ENCODE measurements at places on chromosomes 7 and 10.

GRCh38 chr10:130141038-130141437, 4.8 kb downstream of the GLRX3 start:
- no peak for DNase-seq

DNA sequence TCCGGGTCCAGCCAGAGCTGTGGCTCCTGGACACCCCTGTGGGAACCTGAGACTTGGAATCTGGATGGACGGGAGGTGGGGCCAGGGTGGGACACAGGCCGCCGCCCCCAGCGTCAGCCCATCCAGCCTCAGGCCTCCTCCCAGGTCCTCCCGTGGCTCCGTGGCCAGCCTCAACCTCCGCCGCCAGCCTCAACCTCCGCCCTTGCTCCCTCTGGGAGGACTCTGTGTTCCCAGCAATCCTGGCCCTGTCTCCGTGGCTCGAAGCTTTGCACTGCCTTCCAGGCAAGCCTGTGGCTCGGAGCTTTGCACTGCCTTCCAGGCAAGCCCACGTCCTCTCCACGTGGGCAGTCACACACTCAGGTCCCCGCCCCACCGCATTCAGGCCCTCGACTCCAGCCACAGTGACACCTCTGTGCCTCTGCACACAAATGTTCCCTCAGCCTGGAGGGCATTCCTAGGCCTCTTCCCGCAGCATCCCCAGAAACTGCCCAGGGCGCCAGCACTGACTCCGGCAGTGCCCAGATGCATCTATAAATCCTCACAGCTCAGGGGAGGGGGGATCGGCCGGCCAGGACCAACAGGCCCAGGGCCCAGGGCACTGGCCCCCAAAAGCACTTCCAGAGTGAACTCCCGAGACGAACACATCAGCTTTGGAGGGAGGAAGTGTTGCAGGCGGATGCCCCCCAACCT, 44.7 kb upstream of the PDGFA start:
- no peak for DNase-seq

DNA sequence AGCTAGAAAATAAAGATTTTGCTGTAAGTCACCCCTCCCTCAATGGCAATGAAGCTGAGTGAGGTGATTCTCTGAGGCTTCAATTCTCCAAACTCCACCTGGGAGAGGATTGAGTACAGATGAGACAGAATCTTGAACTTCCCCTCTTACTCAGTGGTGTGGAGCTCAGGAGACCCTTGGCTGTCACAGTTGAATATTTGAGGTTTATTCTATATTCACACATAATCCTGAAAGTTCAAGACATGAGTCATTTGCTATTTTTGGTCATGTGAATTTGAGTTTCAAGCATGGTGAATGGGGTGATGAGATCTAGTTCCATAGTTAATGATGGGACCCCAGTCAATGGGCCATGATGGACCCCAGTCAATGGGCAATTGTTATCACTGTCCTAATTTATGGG, 13.9 kb upstream of the TECTB start:
- no peak for DNase-seq

DNA sequence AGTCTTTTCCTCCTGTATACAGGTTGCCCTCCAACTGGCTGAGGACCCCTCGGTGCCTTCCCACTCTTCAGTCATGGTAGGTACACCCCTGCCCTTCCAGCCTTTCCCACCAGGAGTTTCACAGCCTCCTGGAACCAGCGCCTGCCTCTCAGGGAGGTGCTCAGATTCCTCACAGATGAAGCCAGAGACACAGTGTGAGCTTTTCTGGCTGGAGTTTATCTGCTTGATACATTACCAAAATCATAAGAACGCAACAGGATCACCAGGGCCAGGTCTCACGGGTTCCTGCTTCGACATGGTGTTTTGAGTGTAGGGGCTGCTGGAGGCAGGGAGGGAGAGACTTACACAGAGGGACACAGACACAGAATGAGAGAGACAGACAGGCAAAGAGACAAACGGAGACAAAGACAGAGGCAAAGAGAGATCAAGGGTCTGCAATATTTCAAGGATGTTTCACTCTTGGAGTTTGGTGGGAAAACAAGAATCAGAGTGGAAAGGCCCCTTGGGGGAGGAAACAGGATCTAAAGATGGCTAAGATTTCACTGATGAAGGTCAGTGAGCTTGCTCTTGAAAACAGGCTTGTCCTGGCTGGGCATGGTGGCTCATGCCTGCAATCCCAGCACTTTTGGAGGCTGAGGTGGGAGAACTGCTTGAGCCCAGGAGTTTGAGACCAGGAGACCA, 6.5 kb upstream of the INMT start:
- no peak for DNase-seq

GRCh38 chr7:50539725-50540124, 25.5 kb downstream of the DDC start:
- no peak for DNase-seq

GRCh38 chr10:122014652-122015248, 25.8 kb downstream of the TACC2 start:
- no peak for DNase-seq

DNA sequence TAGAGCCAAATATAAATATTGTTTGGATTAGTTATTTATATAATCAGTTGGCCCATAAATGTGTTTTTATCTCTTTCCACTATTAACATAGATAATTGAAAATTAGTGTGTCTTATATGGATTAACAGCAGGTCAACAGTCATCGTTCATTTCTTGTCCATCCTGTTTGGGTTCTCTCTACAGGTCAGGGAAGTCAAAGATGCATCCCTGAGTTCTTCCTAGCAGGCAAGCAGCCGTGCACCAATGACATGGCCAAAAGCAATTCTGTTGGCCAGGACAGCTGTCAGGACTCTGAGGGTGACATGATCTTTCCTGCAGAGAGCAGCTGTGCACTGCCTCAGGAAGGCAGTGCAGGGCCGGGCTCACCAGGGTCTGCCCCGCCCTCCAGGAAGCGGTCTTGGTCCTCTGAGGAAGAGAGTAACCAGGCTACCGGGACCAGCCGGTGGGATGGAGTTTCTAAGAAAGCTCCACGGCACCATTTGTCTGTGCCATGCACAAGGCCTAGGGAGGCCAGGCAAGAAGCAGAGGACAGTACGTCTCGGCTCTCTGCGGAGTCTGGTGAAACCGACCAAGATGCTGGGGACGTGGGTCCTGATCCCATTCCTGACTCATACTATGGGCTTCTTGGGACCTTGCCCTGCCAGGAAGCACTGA, 15.9 kb downstream of the FBH1 start:
- DNase-seq: no peak

DNA sequence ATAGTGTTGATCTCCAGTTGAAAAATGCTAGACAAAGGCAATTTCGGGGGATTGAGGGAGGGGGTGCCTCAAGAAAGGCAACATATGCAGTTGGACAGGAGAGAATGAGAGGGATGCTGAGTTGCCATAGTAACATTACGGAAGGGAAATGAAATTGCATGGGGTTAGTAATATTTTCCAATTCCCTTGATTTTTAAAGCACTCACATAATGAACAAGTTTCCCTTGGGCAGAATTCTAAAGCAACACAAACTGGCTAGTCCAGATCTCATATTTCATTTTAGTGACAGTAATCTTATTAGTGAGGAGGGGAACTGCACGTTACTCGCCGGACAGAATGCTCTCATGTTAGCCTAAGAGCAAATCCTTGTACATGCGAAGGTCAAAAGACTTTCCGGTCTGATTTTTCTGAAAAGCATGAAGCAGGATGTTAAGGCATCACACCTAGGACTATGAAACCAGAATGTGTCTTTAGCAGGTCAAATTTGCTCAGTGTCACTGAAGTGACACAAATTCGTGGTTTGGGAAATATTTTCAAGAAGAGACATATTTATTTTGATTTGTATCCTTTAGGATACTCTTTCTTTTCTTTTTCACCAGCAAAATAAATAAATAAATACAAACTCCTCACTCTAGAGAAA, 165.5 kb downstream of the ANK3 start:
- DNase-seq: no peak

- DNase-seq: no peak
Observed at GRCh38 chr10:61284222-61284890, 168.8 kb downstream of the TMEM26 start.

DNA sequence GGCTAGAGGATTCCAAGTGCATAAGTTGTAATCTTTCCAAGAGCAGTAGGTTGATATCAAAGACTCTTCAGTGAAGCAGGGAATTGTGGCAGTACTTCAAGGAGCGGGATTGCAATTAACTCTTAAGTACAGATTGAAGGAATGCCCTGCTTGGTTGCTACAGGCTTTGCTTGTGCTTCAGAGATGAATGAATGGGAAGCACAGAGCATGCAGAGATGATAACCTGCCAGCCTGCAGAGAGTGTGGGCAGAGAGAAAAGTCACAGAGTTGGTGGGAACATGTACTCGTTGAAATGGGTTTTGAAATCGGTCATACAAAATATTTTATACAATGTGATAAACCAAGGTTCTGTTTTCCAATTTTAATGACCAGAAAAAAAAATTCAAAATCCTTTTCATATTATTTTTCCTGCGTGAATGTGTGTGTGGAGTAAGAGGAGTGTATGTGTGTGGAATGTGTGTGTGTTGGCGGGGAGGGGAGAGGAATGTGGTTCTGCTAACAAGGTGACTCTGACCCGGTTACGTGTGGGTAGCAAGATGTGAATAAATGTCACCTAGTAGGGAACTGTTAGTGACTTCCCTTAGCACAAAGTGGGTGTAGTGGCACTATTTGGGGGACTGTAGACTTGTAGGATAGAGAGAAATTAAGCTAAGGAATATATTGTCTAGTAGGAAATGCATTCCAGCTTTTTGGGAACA, 697.8 kb downstream of the GATA3 start:
- DNase-seq: no peak

DNA sequence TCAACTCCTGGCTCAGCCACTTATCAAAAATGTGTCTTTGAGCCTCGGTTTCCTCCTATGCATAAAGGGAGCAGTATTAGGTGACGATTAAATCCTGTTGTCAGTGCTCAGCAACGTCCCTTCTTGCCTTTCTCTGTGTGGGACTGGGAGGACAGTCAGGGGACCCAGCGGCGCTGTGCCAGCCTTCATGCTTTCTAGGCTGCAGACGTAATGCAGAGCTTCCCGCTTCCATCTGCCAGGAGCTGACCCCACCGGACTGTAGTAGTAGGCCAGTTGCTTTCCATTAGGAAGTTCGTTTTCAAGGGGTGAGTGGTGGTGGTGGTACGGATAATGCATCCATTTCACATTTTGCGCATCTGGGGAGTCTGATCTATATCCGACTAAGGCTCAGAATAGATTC, 321.8 kb downstream of the PLXNA4 start:
- DNase-seq: no peak

DNA sequence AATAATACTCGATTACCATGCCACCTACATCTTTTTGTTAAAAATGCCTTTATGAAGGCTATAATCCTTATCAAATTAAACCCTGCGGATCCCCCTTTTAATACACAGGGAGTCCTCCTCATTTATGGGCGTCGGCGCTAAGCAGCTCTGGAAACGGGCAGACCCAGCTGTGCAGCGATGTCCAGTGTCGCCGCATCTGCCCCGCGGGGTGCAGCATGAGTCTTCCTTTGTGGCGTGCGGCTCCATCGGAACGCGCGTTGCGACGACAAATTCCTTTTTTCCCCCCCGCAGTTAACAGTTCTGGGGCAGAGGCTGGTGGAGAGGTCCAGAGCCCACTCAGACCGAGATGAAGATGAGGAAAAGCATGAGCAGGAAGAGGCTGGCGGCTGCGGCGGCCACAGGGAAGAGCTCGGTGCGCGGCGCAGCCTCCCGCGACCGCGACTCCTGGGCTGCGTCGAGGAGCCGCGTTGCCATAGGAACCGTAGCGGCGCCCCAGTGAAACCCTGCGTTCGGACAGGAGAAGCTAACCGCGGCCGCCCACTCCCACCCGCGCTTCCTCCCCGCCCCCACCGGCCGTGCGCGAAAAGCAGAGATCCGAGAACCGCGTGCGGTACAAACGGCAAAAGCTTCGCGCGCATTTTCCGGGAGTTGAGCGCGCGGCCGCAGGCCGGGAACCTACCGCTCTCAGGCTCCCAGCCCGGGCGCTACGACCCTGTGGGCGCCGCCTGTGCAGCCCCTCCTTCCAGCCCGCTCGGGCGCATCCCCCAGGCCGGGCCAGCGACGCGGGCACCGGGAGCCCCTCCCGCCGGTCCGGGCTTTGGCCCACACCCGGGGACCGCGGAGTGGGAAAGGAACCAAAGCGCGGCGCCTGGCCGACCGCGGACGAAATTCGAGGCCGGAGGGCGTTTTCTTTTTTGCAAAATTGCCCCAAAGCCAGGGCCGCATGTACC, 130.6 kb downstream of the SPAG6 start:
- DNase-seq: peak; percentile 10

- DNase-seq: no peak
Observed at GRCh38 chr7:47550788-47551470, 31.0 kb downstream of the TNS3 start.

GRCh38 chr10:126294451-126294850, 93.8 kb downstream of the ADAM12 start:
- DNase-seq: no peak

DNA sequence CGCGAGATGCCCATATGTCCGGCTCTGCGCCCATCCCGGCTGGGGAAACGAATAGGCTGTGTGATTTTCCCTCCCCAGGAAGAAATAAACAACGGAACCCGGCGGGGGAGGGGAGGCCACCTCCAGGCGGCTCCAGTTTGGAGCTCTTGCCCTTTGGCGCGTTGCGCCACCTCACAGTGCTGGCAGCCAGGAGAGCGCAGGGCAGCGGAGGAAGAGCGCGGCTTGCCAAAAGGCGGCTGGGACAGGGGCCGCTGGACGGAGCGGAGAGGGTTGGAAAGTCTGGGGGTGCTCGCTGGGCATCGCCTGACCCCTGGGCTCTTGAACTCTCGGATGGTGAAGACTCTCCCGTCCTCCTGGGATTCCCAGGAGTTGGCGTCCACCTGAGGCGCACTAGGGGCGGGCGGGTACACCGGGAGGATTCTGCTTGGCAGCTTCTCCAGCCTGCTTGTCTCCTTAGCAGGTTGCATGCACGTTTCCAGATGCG, 5.3 kb upstream of the NEUROG3 start:
- DNase-seq: no peak

- no peak for DNase-seq
Observed at GRCh38 chr10:34081347-34081743, 733.8 kb downstream of the PARD3 start.

DNA sequence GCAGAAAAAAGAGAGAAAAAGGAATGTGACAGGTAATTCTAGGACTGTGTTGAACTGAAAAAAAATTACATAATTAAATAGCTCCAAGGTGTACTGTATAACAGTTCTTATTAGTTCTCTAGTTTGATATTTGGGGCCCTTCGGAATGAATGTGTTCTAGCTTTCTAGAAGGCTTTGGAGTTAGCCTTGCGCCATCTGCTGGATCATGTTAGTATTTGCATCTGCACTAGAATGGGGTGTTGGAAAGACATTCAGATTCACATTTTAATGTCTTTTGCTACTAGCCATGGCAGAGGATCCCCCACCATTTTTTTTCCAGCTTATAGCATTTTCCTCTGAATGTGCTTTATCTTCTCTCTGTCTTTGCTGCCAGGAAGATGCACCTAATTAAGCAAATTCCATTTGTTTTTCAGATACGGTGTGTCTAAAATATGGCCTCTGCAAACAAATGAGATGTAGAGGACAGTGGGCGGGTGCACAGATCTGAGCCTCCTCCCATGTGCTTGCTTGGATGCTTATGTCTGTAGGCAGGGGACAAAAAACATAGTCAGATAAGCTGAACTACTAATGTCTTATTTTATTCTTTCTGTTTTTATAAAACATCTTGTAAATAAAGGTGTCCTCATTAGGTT, 238.5 kb downstream of the PHF14 start:
- no peak for DNase-seq

Measured in stimulated activated CD8-positive, alpha-beta memory T cell treated with anti-CD3 and anti-CD28 coated beads, Interleukin-12 subunit alpha, Interleukin-12 subunit beta, amount 100 ng/mL, for 4 hours (primary cell).